Activated T-cell treated with anti-CD3 and anti-CD28 coated beads, Interleukin-2, amount 50 U/mL, for 4 hours (primary cell): ENCODE measurements at places on chromosomes 2 and 18. TPM values are rescaled to one million over a fixed set of nuclear protein-coding genes. Genes with fewer than 3 reads are reported as not detected.

The BIN1 gene
- total RNA-seq, result 30.3 TPM

The RSAD2 gene
- 2.8 TPM for total RNA-seq

The USP40 gene
- 10.8 TPM for total RNA-seq

The DLX1 gene
- total RNA-seq, result not detected

The DPYSL5 gene
- not detected for total RNA-seq

The POU3F3 gene
- not detected for total RNA-seq

The ALPI gene
- total RNA-seq, result not detected

The GALR1 gene
- total RNA-seq, result not detected

The TANC1 gene
- 0.33 TPM for total RNA-seq

The TSPYL6 gene
- total RNA-seq, result not detected

- DNase-seq, result no peak
Observed at GRCh38 chr18:7094427-7094826, 23.2 kb downstream of the LAMA1 start.

- no peak for DNase-seq
Observed at GRCh38 chr2:10534514-10535250, 86.6 kb upstream of the ODC1 start.

- no peak for DNase-seq
Observed at GRCh38 chr2:175049661-175050060, 44.5 kb upstream of the CHN1 start.

DNA sequence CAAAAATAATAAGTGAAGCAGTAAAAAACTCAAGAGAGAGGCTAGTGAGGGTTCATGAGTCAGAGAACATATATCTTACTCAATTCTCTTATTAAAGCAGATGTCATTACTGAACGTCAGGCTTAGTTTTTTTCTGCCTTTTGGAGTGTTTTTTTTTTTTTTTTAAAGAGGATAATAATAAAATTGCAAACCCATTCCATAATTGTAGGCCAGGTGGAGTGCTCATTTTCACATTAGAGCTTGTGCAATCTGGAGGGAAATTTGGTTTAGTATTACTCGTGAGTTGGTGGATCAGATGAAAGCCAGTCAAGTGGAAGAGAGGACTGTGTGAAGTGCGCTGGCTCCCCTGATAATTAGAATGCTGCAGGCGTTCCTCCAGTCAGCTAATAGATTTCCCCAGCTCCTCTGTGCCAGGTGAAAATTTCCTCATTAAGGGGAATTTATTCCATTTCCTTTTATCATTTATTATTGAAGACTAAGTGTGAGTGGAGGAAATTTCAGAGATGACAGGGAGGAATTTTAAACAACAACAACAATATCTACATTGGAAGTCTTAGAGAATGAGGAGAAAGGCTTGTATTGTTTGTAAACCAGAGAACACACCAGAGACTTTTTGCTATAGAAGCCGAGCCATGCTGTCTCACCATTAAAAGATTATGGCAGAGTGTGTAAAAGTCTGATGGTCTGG is 74.6 kb downstream of the CPS1 start:
- DNase-seq, result no peak

GRCh38 chr2:57343391-57344006 is 703.1 kb upstream of the VRK2 start:
- DNase-seq, result no peak

DNA sequence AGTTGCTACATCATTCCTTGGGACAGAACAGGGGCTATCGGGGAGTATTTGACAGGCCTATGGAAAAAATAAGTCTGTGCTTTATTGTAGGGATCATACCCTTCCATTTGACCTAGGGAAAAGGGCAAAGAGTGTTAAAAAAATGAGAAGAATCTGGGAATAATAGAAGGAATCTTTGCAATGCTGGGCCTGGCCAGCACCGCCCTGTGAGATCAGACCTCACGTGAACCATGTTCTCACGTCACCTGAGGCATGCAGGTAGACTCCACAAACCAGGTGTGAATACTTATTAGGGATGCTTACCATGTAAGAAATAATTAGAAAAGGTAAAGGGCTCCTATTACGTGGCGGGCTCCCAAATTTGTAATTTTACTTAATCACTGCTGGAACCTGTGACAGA is 177.5 kb upstream of the GATA6 start:
- no peak for DNase-seq

DNA sequence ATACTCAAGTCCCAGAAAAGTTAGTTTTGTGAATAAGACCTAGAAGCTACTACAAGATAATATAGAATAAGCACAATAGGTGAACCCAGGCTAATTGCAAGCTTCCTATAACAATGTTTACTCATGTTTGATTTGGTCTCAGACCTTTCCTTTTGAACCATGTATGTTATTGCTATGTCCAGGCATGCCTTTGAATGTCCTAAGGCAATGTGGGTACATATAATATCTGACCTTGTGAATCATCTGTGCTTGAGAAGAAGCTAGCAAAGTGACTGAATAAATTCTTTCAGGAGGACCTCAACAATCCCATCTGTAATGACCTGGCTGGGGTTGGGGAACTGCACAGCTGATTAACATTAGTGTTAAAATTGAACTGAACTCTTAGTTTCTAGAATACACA is 1285.9 kb upstream of the CELF4 start:
- no peak for DNase-seq

GRCh38 chr2:20333738-20334137 is 16.9 kb downstream of the PUM2 start:
- no peak for DNase-seq

DNA sequence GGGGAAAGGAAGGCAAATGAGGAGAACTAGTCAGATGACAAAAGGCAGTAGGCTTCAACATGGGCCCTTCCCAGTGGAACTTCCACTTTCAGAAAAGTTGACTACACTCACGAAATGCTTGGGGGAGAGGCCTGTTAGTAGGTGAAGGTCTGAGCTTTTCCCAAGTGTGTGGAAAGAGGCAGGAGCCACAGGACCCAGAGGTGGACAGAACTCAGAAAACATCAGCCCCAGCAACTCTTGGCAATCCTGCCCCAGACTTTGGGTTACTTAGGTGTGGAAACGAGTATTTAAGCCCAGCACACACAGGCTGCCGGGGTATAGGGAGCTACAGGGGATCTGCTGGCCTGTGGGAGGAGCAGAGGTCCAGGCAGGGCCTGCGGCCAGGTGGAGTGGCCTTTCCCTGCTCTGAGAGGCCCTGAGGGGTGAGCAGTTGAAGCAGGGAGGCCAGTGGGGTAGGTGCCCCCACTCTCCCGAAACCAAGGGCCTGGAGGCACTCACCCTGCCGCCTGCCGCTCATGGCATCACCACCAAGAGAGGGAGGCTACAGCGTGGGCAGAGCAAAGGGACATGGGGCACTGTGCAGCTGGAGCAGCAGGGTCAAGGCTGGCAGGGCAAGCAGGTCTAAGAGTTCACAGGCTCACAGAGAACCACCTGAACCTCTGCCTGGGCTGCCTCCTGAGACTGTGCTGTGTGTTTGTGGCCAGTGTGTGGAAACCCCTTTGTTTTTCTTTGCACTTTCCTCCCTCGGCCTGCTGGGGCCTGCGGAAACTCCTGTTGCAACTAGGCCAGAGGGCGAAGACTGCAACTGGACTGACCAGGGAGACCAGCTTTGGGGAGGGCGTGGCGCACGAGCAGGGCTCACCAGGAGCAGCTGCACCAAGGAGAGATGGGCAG is 130.7 kb upstream of the SERTAD2 start:
- no peak for DNase-seq

- DNase-seq, result no peak
Observed at GRCh38 chr2:234694244-234695013, 197.5 kb upstream of the ARL4C start.

- DNase-seq, result no peak
Observed at GRCh38 chr18:2402084-2402483, 169.2 kb downstream of the METTL4 start.

GRCh38 chr18:37529863-37530262 is 35.7 kb downstream of the CELF4 start:
- no peak for DNase-seq

DNA sequence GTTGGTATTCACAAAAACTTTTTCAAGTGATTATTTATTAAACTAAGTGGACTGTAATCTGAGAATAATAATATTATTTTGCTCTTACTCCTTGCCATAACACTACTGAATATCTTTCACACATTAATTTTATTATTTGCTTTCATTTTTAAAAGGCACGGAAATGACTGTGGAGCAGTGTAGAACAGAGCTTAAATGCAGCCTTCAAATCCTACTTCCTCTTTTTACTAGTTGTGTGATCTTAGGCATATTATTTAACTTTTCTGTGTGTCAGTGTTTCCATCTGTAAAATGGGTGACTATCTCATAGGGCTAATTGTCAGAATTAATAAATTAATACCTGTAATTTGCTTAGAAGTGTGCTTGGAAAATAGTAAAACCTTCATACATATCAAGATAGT is 55.5 kb upstream of the SLC8A1 start:
- no peak for DNase-seq
